ENCODE measurements at places on chromosomes 7 and 10.

- DNase-seq, result no peak
Measured at GRCh38 chr7:31497516-31497915, 16.4 kb upstream of the ITPRID1 start.

GRCh38 chr10:58796242-58796641 lies 283.6 kb downstream of the BICC1 start:
- DNase-seq, result no peak

- no peak for DNase-seq
Measured at GRCh38 chr7:101911800-101912715, 94.6 kb downstream of the CUX1 start.

- DNase-seq, result no peak
Measured at GRCh38 chr7:141431140-141431479, 120.1 kb upstream of the AGK start.

DNA sequence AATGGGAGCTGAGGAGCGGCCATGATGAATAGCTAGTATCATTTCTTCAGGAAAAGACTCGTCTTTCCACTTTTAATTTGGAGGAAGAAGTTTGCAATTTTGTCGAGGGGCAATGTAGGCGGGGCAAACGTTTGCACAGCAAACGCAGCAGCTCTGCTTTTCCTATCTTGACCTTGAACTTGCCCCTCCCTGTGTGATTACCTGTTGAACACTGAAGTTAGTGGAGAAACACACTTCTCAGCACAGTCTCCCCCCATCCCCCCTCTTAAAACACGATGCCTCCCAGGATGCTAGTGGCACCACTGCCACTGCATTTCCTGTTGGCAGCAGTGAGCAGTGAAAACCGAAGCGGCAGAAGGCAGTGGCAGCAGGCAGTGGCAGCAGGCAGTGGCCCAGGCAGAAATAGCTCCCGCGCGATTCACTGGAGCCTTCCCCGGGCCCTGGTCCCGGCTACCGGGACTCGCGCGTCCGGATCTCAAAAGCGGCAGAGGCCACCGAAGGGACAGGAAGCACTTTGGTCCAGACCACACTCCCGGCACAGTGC lies at the start of gene EPDR1:
TSS of gene EPDR1 (plus strand) at position 336 of the 544 bp plus-strand sequence. CDS start 300 bp downstream, outside the sequence.
- no peak for DNase-seq

DNA sequence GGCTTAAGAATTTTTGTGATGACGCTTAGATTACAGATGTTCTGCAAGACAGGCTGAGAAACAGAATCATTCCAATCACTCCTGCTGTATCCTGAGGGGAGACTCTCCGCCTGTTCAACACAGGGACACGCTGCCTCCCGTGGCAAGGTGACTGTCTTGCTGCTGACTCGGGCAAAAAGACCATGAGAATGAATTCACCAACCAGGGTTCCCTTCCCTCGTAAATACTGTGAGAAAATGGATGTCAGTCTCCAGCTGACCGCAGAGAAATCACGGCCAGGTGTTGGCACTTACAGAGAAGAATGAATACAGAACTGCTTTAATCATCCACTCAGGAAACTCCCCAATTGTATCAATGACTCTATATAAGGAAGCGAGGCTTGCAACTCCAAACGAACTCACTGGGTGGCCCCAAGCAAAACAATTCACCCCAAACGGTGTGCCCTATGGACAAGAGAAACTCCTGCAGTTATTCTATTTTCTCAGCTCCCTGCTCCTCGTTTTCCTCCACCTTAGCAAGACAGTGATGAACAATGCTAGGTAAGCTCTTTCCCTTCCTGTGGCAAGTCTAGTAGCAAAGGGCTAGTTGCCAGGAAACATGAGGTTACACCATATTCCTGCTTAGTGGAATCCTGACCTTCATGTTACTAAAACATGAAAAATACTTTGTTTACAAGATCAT lies 22.8 kb downstream of the GNA12 start:
- DNase-seq, result no peak

DNA sequence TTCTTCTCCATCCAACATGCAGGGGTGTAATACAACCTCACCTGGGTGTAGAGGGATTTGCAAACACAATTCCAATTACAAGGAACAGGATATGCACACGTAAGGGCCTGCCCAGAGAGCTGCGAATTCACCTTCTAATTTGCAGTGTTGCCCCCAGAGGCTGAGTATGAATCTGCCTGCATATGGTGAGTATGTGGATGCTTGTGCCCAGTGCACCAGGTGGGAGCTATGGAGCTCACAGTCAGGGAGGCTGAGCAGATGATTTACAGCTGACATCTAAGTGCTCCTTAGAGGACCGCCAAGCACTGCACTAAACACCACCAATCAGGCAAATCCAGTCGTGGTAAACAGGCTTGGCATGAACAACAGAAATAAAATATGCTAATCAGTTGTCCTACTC lies 132.0 kb downstream of the RELN start:
- no peak for DNase-seq

- DNase-seq, result no peak
Measured at GRCh38 chr7:20365486-20365885, 34.8 kb downstream of the ITGB8 start.

DNA sequence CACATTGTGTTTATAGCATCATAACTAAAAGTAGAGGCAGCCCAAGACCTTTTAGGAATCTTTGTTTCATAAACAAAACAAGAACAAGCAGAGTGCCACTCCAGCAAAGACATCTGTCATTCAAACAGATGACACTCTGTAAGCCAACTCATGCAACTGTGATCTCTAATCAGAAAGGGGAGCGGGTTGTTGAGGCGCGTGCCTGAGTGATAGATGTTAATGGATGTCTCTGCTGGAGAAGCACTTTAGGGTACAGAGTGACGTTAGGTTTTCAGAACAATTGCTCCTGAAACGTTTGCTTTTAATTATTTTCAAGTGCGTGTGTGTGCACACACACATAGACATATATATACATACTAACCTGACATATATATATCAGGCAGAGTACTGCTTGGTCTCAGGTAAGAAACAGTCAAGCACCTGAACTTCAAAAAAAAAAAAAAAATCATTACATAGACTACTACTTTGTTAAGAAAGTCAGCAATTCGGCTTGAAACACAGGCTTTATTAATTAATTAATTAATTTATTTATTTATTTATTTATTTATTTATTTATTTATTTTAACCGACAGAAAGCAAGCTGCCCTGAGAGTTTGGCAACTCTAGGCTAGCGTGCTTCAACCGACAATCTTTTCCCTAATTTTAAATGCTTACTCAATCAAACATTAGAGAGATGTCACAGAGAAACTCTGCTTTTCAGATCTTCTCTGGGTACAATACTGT lies 109.1 kb downstream of the POU6F2 start:
- no peak for DNase-seq

DNA sequence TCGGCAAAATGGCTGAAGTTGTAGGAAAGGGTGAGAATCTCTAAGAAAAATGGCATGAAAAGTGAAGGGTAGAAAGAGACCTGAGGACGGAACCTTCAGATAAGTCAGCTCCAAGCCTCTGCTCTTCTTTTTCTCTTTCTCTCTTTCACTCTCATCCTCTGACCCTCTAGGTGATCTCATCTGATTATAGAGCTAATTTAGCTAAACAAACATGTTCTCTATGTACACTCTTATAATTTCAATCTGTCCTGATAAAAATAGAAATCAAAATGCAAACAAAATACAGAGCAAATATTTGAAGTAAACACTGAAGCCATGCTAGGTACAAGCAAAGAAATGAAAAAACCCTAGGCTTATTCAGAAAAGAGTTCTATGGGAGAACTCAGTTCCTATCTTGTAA lies 14.4 kb upstream of the CUBN start:
- no peak for DNase-seq

GRCh38 chr7:138916275-138916674 lies 64.9 kb downstream of the KIAA1549 start:
- no peak for DNase-seq

GRCh38 chr7:28900311-28900710 lies 57.8 kb downstream of the TRIL start:
- DNase-seq, result no peak

DNA sequence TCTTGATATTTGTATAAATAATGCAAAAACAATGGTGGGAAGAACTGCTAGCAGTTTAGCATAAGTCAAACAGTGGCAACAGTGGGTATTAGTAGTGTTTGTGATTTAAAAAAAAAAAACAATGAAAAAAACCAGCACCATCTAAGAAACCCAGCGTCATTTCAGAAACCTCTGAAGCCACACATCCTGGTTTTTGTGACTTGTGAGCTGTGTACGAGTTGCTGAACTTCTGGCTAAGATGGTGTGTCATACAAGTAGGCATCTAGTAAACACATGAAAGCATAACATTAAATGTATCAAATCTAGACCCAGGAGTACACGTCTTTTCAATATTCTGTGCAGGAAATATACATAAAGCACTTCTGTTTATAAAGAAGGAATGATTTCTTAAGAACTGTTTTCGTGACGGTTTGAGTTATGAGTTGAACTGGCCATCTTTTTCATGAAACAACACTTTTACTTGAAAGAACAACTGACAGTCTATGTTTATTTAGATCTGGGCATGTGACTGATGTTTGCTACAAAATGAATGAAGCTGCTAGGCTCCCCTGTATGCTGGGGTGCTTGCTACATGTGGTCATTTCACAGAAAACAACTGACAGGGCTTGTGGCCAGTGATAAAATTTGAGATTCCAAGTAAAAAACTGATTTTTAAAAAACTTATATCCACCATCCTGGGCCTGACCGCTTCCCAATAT lies 143.5 kb downstream of the PIP4K2A start:
- no peak for DNase-seq

GRCh38 chr7:47268851-47269836 lies 312.8 kb downstream of the TNS3 start:
- DNase-seq, result no peak

GRCh38 chr10:91467114-91467513 lies 57.0 kb downstream of the HECTD2 start:
- DNase-seq, result no peak

DNA sequence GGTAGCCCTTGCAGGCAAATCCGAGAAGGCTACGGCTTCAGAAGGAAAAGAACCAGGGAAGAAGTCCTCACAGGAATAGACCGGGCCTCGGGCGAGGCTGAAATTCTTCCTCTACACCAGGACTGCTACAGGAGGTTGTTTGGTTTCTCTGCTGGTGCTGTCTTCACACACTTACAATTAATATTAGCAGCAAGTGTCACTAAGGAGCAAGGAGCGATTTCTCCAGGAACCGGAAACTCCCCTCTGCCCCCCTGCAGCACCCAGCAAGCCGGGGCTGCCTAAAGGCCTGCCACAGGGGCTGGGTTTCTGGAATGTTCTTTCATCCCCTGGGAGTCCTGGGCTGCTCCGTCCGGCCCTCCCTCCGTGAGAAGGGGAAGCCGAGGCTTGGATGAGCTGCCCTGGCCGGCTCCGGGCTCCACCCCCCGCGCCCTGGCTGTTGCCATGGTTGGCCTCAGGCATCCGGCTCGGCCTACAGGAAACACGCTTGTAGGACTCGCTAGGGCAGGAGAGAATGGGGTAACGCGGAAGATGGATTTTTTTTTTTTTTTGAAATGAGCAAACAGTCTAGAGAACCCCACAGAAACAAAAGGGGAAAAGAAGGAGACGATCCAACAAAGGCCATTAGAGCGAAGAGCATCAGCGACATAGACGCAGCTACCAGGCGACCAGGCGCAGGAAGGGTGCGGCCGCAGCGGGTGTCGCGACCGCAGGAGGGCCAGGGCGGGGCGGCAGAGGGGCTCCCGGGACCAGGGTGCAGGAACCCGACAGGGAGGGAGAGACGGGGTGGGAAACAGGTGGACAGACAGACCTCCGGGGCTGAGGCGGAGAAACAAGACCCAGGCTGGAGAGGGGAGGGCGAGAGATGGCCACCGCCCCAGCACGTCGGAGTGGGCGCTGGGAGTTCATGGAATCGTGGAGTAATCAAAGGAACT lies 33.0 kb downstream of the EN2 start:
- DNase-seq, result no peak

GRCh38 chr10:108655057-108655456 lies 1268.3 kb downstream of the XPNPEP1 start:
- no peak for DNase-seq

DNA sequence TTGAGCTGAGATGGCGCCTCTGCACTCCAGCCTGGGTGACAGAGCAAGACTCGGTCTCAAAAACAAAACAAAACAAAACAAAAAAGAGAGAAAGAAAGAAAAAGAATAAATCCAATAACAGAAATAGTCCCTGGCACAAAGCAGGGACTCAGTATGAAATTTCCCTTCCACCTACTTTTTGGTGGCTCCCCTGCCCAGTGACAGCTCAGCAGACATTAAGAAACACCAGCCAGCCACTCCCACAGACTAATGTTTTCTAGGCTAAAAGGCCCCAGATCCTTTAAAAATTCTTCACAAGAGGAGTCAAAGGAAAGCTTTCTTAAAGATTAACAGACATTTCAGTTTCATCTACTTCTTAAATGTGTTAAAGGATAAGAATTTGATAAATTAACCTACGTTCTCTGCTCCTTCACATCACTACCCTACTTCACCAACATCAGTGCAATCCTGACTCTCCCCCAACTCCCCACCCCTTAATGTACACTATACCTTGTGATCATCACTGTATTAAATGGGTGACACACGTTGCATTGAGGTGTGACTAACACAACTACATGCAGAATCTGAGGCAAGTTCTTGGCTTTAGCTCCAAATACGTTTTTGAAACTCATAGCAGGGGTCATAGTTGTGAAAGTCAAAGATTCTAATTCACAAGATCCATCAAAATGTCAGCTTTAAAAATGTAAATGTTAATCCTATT lies 114.5 kb upstream of the CAV2 start:
- DNase-seq, result no peak

DNA sequence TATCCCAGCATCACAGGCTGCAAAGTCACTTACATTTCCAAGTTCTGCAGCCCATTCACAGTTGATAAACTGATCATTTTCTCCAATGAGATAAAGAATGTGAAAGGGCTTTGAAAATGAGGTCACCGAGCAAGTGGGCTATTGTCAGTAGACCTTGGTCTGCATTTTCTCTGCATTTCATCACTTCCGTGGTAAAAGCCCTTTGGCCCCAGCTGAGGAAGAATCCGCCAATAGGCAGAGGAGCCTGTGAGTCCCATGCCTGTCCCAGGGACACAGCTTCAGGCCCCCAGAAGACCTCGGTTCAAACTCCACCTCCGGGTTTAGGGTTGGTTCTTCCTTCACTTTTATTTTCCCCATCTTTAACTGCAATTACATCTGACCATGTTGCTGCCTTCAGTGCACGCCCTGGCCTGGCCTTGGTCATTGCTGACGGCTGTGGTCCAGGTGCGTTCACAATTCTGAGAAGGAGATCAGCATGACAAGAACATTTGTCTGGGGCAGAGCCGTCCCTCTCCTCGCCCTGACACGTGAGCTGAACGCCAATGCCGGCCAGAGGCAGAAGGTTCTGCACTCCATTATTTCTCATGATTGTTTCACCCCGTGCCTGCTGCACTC lies 292.5 kb downstream of the TCERG1L start:
- no peak for DNase-seq

GRCh38 chr10:69317175-69317604 lies 38.9 kb downstream of the HK1 start:
- DNase-seq, result no peak

GRCh38 chr7:152899004-152899403 lies 139.5 kb downstream of the ACTR3B start:
- no peak for DNase-seq

- DNase-seq, result no peak
Measured at GRCh38 chr10:129964611-129965424, 744 bp upstream of the EBF3 start.
